ENCODE measurements at places on chromosomes 12 and 14.

GRCh38 chr14:23608454-23608853, 27.7 kb upstream of the DHRS2 start:
- no peak for DNase-seq

GRCh38 chr12:57234571-57235016, 5.1 kb downstream of the SHMT2 start:
- no peak for DNase-seq

DNA sequence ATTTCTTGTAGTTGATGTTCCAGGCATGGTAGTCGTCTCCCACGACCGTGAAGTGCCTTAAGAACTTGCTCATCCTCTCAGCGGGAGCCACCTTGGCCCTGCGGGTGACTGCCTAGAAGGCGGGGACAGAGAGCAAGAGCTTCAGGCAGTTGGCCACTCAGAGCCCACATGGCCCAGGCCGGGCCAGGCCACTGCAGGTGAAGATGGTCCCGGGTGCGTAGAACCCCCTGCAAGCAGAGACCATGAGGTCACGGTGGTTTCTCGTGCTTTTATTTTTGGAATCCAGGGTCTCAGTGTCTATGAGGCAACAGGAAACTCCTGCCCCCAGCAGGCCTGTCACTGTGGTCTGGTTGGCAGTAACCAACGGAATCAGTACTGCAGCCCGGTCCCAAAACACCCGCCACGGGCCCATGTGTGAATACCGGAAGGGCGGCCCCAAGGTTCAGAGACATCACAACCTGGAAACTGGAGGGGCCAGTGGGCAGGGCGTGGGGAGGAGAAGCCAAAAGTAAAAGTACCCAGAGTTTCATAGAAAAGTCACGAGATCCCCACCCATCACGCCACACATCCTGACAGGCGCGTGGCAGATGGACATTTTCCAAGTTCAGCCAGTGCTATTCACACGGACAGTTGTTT, 27.5 kb downstream of the HVCN1 start:
- peak; percentile 62 for DNase-seq

- no peak for DNase-seq
Measured at GRCh38 chr14:24310646-24311604, at the start of gene LTB4R. Gene LTB4R, plus strand, starts transcription at chr14:24311502. Its CDS starts 4,150 bp downstream, at chr14:24315652.

GRCh38 chr14:98953551-98954348, 318.2 kb downstream of the BCL11B start:
- no peak for DNase-seq

GRCh38 chr14:70257526-70257925, 68.8 kb upstream of the SLC8A3 start:
- DNase-seq = no peak

DNA sequence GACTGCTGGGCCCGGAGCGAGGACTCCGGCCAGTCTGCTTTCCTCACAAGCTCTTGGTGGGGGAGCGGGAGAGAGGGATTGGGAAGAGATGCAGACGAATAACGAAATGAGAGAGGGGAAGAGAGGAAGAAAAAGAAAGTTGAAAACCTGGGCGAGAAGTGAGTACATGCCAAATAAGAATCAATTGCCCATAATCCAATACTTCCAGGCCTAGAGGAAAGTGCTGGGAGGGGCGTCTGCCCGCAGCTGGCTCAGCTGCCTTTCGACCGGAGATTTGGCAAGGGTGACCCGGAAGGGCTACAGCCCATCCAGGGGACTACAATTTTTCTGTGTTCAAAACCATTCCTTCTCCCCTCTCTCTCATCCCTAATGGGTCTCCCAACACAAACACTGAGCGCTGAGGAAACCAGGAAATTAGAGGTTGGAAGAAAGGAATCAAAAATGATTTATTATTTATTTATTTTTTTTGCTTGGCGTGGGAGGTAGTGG, 4.9 kb downstream of the NKX2-1 start:
- DNase-seq = no peak

- DNase-seq = no peak
Measured at GRCh38 chr14:63912286-63912685, 59.5 kb downstream of the SYNE2 start.

GRCh38 chr14:63594455-63595372, 47.0 kb downstream of the WDR89 start:
- DNase-seq = no peak

DNA sequence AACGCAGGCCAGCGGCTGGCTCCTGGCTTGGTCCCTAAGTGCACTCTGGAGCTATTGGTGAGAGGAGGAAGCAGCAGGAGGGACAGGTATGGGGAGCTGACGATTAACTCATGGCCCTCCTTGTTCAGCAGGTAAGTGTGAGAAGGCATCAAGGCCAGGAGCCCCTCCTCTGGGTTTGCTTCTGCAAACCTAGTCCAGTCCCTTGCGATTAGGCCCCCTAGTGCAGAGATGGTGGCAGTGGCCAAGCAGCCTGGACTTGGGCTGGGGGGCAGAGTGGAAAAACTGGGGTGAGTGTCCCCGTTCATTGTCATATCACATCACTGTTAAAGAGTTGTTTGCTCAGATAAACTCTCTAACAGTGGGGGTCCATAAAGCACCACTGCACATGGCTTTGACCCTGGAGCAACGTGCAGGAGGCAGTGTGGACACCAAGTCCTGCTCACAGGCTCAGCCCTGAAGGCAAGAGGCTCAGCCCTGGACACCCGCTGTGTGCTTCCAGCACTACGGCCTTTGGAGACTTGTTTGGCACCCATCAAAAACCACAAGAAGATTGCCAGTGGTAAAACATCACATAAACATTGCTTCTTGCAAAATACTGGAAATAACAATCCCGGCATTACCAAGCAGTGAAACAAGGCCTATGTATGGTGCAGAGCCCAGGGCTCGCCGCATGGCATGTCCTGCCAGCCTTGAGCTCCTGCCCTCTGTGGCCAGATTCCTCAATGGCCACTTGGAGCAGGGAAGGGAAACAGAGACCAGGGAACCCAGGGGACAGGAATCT, 184.3 kb upstream of the RTL1 start:
- no peak for DNase-seq

DNA sequence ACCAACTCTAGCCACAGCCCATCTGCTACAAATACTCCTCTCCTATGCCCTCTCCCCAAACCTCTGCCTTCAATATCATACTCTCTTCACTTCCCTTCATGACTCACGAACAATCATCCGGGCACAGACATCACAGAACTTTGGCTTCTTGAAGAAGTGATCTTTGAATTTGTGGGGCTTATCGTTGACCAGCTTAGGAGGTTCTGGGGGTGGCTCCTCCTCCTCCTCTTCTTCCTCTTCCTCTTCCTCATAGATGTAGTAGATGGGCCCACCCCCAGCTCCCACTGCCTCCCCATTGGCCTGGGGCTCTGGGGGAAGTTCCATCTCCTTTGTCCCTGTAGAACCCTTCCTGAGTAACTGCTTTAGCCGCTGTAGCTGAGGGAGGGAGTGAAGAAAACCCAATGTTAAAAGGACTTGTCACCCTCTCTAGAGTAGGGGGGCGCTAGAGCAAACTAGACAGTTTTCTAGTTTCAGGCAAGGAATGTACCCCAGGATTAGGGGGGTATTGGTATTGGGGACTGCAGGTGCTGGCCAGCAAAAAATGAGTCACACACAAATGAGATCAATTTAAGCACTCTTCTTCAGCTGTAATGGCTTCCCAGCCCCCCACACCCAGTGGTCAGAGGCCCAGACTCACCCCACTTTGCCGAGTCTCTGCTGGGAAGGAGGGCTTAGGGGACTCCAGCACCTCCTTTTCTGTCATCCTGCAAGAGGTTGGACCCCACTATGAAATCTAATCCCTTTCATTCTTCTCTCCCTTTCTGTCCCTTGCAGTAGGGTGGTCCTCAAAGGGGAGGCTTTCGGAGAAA, 1.8 kb downstream of the STAC3 start:
- DNase-seq = no peak

DNA sequence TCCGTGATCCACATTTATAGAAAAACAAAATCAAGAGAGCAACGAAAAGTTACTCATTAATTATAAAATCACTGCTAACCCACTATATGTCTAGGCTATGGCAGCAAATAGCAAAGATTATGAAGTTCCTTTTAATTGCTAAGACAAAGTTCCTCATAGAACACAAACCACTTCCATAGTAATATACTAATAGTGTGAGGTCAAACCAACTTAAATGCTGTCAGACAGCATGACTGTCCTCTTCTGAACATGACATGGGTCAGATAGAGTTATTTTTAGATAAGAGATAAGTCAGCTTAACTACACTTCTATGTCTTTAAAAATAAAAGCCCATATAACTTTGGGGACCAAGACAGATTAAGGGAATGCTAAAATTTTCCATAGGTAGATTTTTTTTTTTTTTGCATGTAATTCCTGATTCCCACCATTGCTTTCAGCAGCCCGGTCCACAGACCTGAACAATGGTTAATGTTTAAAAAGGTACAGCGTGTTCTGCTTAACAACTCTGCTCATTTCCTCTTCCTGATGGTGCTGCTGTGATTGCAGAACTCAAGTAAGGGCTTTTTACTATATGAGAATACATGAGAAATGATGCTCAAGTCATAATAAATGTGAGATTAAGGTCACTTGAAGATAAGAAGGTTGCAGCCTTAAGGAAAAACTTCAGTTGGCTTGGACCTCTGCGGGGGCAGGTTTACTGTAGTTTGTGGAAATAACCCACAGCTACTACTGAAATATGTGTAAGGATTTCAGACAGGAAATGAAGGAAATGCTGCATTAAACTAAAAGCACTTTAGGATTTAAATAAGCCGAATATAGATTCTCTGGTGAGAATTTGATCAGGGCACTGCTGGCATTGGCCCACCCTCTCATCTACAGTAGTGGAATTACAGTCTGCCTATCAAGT, 37.7 kb upstream of the DUSP6 start:
- no peak for DNase-seq

DNA sequence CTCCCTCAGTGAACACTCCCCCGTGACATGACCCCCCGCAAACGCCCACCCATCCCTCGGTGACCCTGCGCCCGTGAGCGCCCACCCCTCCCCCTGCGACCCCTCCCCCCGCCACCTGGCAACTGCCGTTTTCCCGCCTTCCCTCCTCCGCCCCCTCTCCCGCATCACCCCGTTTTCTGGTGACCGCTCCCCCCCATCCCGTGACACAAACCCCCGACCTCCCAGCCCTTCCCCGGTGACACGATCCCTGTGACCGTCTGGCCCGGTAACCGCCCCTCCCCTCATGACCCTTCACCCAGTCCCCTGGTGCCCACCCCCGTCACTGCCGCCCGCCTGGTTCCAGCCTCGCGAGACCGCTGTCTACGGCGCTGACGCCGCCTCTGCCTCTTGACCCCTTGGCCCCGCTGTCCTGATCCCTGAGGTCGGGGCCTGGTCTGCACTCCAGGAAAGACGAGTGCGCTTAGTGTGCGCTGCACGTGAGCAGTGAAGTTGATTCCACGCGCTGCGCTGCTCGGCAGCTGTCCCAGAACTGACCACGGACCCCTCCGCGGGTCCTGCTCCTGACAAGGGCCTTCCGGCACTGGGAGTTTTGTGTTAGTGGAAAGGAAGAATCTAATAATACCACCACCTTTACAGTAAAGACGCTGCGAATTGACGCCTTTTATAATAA, 59.4 kb downstream of the DDX51 start:
- DNase-seq = peak; percentile 27

DNA sequence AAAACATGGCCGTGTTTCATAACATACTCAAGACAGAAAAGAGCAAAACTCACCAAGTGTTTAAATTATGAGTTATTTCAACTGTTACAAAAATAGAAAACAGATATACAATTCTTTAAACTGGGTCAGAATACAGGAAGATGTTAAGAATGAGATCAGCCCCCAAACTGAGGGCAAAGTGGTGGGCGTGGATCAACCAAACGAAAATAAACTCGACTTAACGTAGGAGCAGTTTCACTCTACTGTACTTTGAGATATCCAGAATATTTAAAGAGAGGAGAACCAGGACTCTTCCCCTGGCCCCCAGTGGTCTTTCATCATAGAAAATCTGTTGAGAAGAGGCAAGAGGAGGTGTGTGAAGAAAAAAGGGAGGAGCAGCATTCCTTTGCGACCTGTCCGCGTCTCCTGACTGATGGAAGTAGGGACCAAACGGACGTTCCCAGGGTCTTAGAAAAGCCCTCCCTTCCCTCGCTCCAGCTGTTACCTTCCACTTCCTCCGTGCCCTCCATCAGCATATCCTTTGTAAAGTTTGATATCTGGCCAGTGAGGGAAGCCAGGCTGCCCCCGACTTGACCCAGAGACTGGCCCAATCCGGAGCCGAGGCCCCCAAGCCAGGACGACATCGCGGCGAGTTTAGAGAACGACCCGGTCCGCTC, 668 bp downstream of the TRIP11 start:
- peak; percentile 8 for DNase-seq

GRCh38 chr14:31205681-31206535, 1.7 kb downstream of the HECTD1 start:
- no peak for DNase-seq

DNA sequence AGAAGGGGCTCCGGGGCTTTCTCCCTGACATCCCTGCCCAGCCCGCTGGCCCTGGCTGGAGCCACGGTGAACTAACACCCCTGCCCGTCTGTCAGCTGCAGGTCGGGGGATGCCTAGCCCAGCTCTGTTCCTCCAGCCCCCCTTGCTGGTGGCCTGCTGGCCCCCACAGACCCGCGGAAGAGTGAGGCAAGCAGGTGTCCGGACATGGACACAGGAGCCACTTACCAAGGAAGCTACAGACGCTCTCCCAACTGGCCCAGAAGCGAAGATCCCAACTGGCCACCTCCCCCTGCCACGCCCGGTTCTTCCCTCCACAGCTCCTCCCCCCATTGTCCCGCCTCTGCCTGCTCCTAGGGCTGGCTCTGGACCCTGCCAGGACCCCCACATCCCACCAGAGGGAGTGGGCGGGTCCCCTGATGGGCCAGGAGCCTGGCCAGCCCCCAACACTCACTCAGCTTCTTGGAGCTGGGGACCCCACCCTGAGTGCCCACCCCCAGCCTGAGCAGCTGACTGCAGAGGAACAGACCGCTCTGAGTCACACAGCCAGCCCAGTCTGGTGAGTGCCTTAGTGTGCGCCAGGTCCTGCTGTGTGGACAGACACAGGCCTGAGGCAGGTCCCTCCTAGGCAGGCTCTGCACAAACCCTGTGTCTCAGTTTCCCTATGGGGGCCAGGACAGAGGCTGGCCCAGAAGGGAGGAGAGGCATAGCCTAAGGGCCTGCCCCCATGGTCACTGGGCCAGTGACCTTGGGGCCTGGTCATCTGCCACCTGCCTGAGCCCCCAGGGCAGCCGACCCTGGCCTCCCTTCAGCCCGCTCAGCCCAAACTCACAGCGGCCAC, 7.7 kb downstream of the AHNAK2 start:
- no peak for DNase-seq

- DNase-seq = no peak
Measured at GRCh38 chr12:60263836-60264493, 668.1 kb downstream of the SLC16A7 start.

DNA sequence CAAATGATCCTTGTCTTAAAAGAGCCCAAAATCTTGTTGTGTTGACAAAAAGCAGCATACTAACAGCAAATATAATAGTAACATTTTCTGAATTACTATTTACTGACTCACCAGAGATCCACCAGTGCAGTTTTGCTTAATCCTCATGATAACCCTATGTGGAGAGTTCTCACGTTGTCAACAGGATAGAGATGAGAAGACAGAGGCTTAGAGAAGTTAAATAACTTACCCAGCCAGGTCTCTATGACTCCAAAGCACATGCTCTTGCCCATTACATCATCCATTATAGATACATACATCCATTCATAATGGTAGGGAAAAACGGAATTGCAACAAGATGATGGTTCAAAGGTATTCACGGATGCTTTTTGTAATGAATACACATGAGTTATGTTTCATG, 111.9 kb downstream of the PAX9 start:
- no peak for DNase-seq
